ENCODE measurements at places on chromosomes 2 and 18. TPM values are rescaled to one million over a fixed set of nuclear protein-coding genes. Genes with fewer than 3 reads are reported as not detected.

The ASPRV1 gene
- total RNA-seq, result 0.54 TPM

The RNU2-63P gene
- not detected for total RNA-seq

The B3GNT7 gene
- total RNA-seq, result 0.78 TPM

The ADD2 gene
- under 0.01 TPM for total RNA-seq

The DSEL gene
- total RNA-seq, result 49.8 TPM

The SPR gene
- 22.7 TPM for total RNA-seq

The NEU2 gene
- not detected for total RNA-seq

The SERPINB7 gene
- 0.11 TPM for total RNA-seq

The MFSD6 gene
- total RNA-seq, result 8.9 TPM

The CMPK2 gene
- 1.8 TPM for total RNA-seq

The OSR1 gene
- total RNA-seq, result 50.9 TPM

Data from articular chondrocyte of knee joint (primary cell).